Left renal cortex interstitium (tissue), 4 donors: ENCODE measurements at places on chromosomes 16 and 17.

GRCh38 chr16:77289331-77289809 lies 90.2 kb downstream of the SYCE1L start:
- no peak for DNase-seq

DNA sequence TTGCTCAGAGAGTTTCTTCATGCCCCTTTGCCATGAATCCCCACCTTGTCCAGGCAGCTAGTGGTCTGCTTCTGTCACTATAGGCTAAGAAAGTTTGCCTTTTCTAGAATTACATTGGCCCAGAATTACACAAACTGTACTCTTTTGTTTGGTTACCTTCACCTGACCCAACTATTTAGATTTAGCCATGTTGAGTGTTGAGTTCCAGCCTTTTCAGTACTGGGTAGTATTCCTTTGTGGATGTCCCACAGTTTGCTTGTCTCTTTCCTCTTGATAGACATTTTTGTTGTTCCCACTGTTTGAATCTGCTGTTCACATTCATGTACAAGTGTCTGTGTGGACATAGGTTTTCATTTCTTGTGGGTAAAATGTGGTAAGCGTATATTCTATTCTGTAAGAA lies 22.3 kb downstream of the USP10 start:
- DNase-seq = no peak

GRCh38 chr17:43787728-43788127 lies 7.5 kb downstream of the CFAP97D1 start:
- no peak for DNase-seq

- DNase-seq = no peak
Measured at GRCh38 chr16:67054901-67055300, 26.0 kb downstream of the CBFB start.

DNA sequence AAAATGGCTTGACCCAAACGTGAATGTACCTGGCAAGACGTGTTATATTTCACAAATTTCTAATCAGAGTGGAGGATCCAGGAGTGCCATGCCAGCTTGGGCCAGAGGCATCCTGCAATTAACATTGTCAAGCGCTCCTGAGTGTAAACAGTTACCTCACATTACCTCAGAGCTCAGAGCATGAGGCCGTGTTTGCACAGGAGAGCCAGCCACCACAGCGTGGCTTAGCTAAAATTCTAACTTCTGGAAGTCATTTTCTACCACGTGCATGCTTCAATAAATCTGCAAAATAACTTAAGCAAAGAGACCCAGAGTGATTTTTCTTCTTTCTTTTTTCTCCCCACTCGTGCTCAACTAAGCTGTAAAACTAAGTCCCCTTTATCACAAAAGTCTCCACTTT lies 769.0 kb downstream of the KCNJ2 start:
- no peak for DNase-seq

GRCh38 chr16:30912794-30913412 lies 10.5 kb upstream of the FBXL19 start:
- DNase-seq = no peak

DNA sequence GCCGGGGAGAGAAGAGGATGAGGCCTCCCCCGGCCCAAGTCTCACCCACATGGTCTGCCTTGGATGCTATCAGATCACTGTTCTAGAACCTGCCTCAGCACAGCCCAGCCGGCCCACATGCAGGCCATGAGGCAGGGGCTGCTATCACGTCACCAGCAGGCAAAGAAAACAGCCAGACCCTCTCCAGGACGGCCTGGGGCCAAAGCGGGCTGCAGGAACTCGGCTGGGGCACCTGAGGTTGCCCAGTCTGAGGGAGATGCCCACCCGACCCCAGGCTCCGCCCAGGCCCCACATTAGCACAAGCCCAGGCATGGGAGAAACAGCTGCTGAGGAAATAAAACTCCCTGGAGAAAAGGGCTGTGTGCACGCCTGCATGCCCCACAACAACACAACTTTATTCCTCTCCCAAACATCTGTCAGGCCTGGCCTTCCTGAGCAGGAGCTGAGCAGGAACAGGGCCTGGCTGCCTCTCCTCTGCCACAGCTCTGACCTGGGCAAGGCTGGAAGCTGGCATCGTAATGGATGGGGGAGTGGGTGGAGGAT lies 6.7 kb upstream of the SMIM5 start:
- no peak for DNase-seq

GRCh38 chr17:250487-251300 lies 69.2 kb upstream of the DOC2B start:
- DNase-seq = no peak
